ENCODE measurements at places on chromosomes 4 and X. TPM values are rescaled to one million over a fixed set of nuclear protein-coding genes. Genes with fewer than 3 reads are reported as not detected.

Gene TMEM31
- total RNA-seq = not detected

Gene NLGN4X
- 1.2 TPM for total RNA-seq

Gene HS6ST2
- 0.33 TPM for total RNA-seq

Gene RASGEF1B
- 23.1 TPM for total RNA-seq

Gene TMPRSS11E
- not detected for total RNA-seq

Gene HSFX1
- 1.7 TPM for total RNA-seq

Gene MAGEA6
- total RNA-seq = not detected

Gene GPC3
- 77.0 TPM for total RNA-seq

Gene CASK
- total RNA-seq = 32.4 TPM

Gene MAGEC1
- not detected for total RNA-seq

Gene FAAH2
- total RNA-seq = 0.38 TPM

Gene GSX2
- not detected for total RNA-seq

Gene KDR
- total RNA-seq = 69.7 TPM

Gene MAGEE1
- 0.65 TPM for total RNA-seq

Gene DRD5
- not detected for total RNA-seq

Gene CCKAR
- total RNA-seq = not detected

Gene CFAP47
- not detected for total RNA-seq

Gene VEGFD
- total RNA-seq = 9.0 TPM

Gene DMRTC1
- not detected for total RNA-seq

Gene MAGEA2
- total RNA-seq = not detected

Gene PPP1R3F
- total RNA-seq = 4.4 TPM

Gene MAPK10
- 12.9 TPM for total RNA-seq

Gene NAT8L
- total RNA-seq = 17.4 TPM

Gene FATE1
- total RNA-seq = not detected

Gene AKAP4
- total RNA-seq = not detected

Gene H2BW2
- not detected for total RNA-seq

Gene GLRA3
- not detected for total RNA-seq

Gene SPRY1
- 139 TPM for total RNA-seq

Gene GABRG1
- not detected for total RNA-seq

Gene POU4F2
- total RNA-seq = not detected

Gene ZNF518B
- 25.2 TPM for total RNA-seq

Gene TMEM131L
- 39.6 TPM for total RNA-seq

Gene RAB9B
- total RNA-seq = 2.0 TPM

Gene MSMO1
- 68.8 TPM for total RNA-seq
